Nucleus accumbens (tissue), 56 donors: ENCODE measurements at places on chromosomes 2 and 18.

GRCh38 chr2:393711-394696, 106.1 kb upstream of the ALKAL2 start:
- no peak for DNase-seq

- no peak for DNase-seq
Observed at GRCh38 chr2:102187496-102188150, 800 bp downstream of the IL1RL2 start.

- no peak for DNase-seq
Observed at GRCh38 chr18:4276953-4277585, 178.0 kb downstream of the DLGAP1 start.

DNA sequence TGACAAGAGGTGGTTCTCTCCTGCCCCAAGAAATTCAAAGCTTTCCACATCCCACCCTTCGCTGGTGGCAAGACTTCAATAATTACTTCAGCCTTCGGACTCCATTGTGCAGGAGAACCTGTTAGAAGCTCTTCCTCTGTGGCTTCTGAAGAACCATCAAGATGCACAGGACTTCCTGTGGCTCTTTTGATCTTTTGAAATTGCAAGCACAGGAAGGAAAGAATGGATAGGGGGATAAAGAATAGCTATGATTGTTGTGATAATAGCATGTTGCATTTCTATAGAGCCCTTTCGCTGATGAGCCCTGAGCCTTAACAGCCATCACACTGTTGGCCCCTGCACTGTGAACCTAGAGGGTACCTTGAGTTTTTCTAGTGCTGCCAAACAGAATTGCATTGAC, 7.4 kb downstream of the EPAS1 start:
- DNase-seq: no peak

DNA sequence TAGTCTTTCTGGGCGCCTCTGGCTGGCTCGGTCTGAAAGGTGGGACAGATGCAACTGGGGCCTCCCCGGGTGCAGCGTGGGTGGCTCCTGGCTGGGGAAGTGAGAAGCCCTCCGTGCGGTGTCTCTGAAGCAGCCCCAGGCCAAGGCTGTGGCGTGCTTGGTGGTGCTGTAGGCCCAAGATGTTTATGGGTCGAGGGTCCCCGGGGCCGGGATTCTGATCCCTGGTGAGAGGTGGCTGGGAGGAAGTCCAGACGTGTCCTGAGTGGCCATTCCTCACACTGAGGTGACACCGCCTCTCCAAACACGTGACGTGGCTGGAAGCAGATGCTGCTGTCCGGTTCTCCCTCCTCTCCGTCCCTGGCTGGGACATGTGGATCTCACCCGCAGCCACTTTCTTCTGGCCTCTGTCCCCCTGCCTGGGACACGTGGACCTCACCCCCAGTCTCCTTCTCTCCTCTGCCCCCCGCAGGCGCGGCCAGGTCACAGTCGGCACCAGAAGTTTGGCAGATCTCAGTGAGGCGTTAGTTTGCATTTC, 12.6 kb downstream of the RTP5 start:
- no peak for DNase-seq

DNA sequence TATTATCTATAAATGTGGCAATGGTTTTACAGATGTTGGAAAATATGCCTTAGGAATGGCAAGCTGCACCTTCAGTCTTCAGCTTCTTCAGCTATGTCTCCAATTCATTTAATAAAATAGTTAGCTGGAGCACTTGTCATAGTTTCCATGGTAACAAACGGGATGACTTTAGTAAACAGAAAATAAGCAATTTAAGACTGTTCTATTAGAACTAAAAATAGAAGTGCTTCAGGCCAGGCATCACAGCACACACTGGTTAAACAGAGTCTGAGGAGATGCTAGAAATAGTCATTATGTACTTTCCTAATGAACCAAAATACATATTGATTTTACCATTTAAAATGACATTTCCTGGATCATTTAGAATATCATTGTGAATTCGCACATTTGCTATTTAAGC, 195.0 kb downstream of the GCA start:
- DNase-seq: no peak

DNA sequence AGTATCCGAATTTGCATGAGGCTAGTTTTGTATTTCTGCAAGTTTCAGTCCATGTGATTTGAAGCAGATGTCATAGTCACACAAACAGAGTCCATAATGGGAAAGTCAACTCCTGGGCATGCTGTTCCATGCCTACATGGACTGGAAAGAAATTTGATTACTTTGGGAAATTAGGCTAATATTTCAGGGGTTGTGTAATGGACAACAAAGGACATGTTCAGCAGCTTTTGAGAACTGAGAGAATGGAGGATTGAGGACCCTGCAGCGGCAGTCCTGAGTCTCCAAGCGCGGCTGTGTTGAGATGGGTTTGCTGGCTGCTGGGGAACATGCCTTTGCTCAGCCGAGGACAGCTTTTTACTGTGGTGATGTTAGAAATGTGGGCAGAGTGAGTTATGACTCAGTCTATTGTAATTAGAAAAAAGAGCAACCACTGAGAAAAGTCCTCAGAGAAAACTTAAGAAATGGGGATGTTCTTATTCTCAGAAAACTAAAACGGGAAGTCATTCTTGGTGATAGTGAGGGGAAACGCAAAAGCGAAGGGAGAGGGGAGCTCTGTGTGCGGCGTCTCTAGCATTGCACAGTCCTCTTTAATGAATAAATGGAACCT, 149.2 kb downstream of the FAM210A start:
- DNase-seq: no peak

DNA sequence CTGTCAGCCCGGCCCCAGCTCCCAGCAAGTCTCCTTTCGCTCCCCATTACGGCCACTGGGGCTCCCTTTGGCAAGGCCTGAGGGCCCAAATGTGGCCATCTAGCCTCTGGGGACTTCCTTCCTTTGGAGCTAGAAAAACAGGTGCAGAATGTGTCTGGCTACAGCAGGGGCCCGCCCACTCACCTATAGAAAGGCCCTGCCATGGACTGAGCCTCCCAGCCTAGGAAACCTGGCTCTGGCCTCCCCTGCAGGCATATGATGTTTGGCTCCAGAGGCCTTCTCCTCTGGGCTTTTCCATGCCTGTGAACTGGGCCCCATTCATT, 55.3 kb upstream of the ALPP start:
- no peak for DNase-seq

DNA sequence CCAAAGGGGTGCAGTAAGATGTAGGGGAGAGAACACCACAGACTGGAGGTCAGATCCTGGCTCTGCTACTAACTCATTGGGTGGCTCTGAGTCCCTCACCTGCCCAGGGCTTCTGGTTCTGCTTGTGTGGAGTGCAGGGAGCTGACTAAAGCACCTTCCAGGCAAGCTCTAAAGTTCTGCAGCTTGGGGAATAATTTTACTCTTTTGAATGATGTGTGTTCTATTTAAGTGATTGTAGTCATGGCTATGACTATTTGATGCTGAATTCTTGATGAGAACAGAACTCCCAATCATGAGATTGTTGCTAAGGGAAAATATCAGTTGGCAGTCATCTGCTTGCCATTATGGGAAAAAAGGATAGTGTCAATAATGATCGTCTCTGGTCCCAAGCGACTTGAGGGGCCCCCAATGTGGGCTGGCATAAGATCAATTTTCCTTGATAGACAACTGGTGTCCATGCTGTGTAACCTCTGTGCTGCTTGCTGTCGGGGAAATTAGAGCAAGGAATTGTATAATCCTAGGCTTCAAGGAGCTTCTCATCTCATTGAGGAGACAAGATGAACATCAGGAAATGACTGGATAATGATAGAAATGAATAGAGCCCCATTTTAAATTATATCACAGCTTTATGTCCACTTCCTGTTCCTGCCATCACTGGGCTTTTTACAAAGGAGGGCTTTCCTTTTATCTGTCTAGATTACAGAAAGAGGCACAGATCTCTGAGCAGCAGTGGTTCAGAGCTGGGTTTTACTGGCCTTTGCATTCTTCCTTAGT, 131.7 kb downstream of the SLC4A3 start:
- no peak for DNase-seq

GRCh38 chr2:33321236-33321771, 155.1 kb upstream of the RASGRP3 start:
- DNase-seq: no peak

- DNase-seq: no peak
Observed at GRCh38 chr2:29878898-29879297, 42.5 kb downstream of the ALK start.

DNA sequence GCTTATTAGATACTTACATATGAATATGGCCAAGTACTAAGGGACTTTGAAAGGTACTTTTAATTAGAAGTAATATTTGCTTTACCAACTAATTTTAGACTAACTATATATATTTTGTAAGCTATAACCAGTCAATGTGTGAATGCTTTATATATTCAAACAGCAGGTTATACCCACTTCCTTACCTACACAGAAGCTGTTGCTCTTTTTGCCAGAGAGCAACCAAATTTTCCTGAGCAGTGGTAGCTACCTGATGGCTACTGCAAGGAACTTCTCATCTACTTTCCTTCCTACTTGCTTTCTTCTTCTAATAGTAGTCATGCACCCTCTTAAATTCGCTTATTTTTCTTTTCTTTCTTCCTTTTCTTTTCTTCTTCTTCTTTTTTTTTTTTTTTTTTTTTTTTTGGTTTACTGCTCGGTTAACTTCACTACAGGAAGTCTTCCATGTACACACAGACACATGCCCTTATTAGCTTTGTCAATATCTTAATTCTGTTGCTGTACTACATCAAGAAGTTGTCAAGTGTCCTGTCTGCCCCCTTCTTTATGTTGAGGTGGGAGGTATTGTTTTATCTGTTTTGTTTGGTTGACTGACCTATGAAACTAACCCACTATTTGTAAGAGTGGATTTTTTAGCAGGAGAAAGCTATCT, 95.0 kb downstream of the EPC2 start:
- DNase-seq: no peak

DNA sequence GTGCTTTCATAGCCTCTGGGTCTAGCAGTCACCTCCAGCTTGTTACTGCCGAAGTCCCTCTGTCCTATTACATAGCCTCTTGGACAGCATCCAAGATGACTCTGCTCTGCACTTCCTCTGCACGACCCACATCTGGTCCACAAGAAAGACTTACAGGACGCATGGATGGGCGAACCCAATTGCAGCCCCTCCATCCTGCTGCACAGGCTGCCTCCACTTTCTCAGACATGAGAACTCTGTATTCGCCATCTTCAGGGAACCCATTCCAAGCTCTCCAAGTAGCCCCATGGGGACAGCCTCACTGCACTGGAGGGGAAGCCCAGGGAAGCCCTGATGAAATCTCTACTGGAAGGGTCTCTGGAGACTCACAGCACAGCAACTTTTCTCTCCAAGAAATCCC, 172.1 kb downstream of the GFPT1 start:
- DNase-seq: no peak

DNA sequence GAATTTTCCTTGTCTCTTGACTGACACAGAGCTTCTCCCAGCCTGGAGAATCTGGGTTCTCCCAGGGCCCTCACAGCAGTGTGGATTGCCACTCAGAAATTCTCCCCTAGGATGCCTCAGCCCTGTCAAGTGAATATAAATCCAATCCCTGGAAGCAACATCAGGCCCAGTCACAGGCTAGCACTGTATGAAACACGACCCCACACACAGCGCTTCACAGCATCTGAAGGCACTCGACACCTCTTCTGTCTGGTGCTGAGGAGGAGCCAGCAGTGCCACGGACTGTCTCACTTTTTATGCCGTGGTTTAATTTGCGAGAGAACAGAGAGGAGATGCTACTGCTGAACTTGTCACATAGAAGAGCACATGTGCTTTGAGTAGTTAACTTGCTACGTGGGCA, 164.5 kb downstream of the NAPG start:
- no peak for DNase-seq

- no peak for DNase-seq
Observed at GRCh38 chr2:69837533-69837932, 8.1 kb downstream of the GMCL1 start.

GRCh38 chr2:28178946-28179345, 213.7 kb upstream of the FOSL2 start:
- DNase-seq: no peak

DNA sequence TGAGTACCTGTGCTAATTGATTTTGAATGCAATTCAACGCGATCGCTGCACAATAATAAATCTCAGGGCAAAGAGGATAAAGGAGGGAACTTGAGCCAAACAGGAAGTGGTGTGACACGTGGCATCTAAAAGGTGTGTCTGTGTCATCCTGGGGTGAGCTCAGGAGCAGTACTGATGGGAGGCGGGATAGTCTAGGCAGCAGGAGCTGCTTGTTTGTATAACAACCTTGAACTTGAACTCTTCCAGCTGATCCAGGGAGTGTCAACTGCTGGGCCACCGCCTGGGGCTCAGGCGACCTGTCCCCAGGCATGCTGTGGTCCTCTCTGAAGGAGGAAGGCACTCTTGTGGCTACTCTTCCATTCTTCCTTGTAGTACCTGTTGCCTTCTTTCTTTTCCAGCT, 61.2 kb downstream of the BOD1L2 start:
- no peak for DNase-seq
